Pulmonary artery endothelial cell (primary cell): ENCODE measurements at places on chromosomes 12 and 14.

- DNase-seq, result no peak
Measured at GRCh38 chr12:39237004-39237403, 205.9 kb downstream of the KIF21A start.

DNA sequence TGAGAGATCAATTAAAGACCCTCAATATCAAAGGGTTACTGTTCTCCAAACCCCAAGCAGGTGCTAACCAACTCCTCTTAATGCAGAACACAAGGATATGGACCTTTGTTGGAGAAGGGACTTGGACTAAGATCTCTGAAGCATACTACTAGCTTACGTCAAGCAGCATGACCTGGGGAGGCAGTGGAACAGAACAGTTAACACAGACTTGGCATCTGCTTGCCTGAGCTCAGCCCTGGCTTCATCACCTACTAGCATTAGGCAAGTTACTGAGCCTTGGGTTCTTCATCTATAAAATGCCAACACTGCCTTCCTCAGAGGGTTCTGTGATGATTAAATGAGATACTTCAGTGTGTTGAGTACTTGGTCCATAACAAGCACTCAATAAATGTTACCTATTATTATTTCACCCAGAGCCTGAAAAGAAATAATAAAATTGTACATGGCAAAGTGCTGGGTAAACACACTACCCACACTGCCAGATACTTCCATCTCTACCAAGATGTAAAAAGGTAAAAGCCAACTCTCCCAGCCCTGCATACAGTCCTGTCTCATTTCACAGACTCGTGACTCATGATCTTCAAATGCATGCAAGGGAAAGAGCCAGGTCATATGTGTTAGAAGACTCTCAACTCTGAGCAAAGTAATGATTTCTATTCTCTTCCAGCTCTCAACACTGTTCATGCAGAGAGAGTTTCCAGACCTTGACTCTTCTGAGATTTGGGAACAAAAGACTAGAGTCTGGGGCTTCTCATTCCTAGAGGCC lies 39.7 kb downstream of the FMNL3 start:
- no peak for DNase-seq

DNA sequence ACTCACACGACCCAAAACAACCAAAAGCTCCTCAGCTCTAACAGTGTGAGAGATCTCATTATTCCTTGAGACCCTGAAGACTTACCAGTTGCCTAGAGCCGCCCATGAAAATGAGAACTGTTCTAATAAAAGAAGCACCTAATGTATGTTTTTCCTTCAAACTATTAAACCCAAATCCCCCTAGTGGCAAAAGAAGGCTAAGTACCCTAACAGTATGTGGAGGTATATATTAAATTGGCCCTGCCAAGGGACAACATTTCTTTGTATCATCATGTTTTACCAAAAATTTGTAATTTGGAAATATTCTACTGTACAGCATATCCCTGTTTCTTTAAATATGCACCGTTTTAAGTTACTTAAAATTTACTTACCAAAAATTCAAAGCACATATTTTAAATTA lies 38.0 kb upstream of the PPFIA2 start:
- no peak for DNase-seq

DNA sequence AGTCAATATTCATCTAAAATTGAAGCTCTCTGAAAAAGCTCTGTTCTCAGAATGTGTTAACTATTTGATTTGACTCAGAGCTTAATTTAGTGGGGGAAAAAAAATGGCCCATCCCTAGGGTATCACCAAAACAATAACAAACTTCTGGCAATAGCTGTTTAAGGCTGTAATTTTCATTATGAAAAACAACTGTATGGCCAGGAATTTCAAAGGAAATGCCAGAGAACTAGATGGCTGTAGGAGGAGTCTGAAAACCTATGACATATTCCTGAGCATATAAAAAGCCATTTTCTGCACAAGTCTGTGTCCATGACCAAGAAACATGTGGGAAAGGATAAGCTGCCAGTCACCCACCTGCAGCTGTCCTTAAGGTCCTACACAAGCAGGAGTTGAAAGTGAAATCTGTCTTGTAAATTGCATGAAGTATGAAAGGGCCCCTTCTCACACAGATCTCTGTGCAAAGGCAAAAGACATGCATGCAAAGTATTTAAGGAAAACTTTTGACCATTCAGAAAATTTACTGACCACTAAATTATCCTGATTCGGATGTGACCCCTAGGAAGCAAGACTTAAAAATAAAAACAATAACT lies 299.1 kb downstream of the BTG1 start:
- no peak for DNase-seq

- DNase-seq, result no peak
Measured at GRCh38 chr14:77864085-77864484, 64.2 kb downstream of the ADCK1 start.

GRCh38 chr14:105480807-105481801 lies 5.6 kb upstream of the CRIP1 start:
- DNase-seq, result no peak

DNA sequence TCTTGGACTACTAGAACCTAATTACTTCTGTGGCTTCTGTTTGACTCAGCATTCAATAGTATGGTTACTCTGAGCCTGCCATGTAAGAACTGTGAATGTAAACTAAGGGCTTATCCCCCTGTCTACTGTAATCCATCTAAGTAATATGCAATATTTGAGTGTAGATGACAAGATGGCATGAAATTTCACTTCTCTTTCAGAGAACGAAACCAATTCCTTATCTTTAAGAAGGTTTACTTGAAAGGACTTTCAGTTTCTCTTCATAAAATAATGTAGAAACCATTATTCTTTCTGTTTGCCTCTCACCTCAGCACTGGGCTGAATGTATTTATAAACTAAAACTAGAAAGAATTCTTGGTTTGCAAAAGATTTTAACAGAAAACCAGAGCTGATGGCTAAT lies 60.4 kb upstream of the ARID2 start:
- no peak for DNase-seq

GRCh38 chr12:80937391-80938238 lies at the start of gene LIN7A:
Gene LIN7A (minus strand): TSS chr12:80937934. CDS start chr12:80937722, 212 bp downstream.
- DNase-seq, result no peak
